Right hindlimb (tissue), 1 donor: ENCODE measurements at places on chromosomes 6 and 20.

DNA sequence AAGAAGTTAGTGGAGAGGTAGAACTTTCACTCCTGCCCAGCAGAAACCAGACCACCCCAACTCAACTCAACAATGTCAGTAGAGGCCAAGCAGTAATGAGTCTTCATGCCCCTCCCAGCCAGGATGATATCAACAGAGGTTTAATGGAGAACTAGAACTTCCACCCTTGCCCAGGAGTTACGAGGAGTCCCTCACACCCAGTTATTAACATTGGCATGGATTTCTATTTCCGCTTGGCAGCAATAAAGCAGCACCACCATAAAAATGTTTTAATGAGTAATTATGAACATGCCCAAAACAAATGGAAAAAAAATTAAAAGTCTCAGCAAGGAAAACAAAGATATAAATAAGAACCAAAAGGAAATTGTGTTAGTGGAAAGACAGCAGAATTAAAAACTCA lies 40.7 kb upstream of the ID4 start:
- no peak for DNase-seq

- DNase-seq = no peak
These were observed 65.8 kb downstream of the EYA4 start for GRCh38 chr6:133306931-133307330.

- DNase-seq = no peak
These were observed 5.1 kb upstream of the MATN4 start for GRCh38 chr20:45313065-45313695.

DNA sequence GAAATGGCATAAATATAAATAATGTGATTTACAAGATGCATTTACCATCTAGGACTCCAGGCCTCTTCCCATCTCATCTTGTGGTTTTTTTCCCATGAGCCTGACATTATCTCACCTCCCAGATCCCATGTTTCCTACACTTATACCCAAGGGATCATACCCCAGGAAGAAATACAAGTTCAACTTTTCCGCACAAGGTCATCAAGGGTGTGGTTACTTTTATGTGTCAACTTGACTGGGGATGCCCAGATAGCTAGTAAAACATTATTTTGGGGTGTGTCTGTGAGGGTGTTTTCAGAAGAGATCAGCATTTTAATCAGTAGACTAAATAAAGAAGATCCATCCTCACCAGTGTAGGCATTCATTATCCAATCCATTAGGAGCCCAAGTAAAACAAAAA lies 176.3 kb upstream of the TNFAIP3 start:
- no peak for DNase-seq

GRCh38 chr6:117531346-117531745 lies 48.9 kb downstream of the DCBLD1 start:
- no peak for DNase-seq

GRCh38 chr6:128806261-128806660 lies 76.7 kb upstream of the LAMA2 start:
- DNase-seq = no peak

DNA sequence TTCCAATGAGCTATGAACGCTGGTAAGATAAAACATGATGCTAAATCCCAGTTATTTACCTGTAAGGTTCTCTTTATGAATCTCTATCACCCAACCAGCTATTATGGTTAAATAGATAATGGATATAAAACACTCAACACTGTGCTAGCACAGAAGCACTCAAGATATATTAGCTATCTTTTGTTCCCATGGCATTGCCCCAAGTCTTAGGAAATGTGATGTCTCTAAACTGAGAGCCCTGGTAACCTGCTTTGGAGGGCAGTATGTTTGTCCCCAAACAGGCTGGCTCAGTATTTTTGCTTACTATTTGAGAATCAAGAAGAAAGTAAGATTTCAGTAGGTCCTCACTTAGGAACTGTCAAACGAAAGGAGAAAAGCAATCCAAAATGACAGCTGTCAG lies 90.5 kb downstream of the BTBD9 start:
- DNase-seq = no peak

DNA sequence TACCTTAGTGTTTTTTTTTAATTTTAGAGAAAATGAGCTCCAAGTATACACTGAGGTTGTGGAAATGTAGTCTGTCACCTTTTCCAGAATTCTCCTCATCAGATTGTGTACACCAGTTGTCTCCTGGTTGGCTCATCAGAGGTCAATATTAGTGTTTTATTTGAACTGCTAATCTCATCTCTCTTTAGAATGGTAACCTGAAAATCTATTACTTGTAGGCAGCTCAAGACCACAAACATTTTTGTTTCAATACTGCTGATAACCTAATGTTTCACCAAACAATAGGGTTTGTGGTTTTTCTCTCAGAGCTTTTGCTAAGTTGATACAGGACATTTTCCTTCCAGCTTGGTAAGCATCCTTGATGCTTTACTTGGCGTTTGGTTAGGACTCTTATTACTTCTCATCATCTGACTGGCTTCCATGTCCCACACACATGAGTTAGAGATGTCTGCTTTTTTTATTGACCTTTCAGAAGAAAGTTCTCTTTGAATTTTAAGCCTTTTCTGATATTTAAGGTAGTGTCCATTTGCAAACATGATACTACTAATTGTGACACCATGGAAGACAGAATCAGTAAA lies 15.1 kb downstream of the ADGRG6 start:
- DNase-seq = no peak
